T-cell (primary cell): ENCODE measurements at places on chromosomes 1 and 21.

DNA sequence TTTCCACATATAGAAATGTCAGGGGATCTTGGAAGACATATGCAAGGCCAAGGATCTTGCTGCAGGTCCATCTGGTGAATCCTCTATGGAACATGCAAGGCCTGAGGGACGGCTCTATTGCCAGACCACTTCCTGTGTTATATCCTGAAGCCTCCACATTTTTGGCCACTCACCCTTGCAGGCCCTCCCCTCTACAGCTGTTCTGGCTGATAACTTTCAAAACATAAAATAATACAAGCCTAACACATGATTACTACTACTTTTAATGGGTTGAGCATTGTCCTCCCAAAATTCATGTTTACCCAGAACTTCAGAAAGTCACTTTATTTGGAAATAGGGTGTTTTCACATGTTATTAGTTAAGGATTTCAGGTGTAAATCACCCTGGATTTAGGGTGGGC is 18.5 kb upstream of the LYPLAL1 start:
- DNase-seq, result no peak

- DNase-seq, result no peak
These were observed 307.2 kb downstream of the HHIPL2 start for GRCh38 chr1:222240536-222241181.

- no peak for DNase-seq
These were observed 27.5 kb downstream of the FRRS1 start for GRCh38 chr1:99738858-99739465.

GRCh38 chr1:25631750-25632485 is 15.3 kb downstream of the MAN1C1 start:
- DNase-seq, result no peak

DNA sequence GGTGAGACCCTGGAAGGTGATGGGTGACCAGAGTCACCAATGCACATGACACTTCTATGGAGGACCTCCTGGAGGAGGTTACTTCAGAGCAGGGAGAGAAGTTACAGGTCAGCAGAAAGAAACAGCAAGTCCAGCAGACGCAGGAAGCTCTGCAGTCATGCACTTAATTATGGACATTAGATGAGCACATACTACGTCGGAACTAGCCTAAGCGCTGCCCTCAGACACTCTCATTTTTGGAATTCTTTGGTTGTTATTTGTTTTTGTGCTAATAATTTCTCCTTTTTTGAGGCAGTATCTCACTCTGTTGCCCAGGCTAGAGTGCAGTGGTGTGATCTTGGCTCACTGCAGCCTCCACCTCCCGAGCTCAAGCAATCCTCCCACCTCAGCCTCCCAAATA is 93.3 kb upstream of the IFFO2 start:
- no peak for DNase-seq

- no peak for DNase-seq
These were observed 3.8 kb downstream of the UTP25 start for GRCh38 chr1:209831615-209832014.

- DNase-seq, result no peak
These were observed 420.6 kb upstream of the DEPDC1 start for GRCh38 chr1:68917456-68917855.

- DNase-seq, result peak; percentile 42
These were observed 1.0 kb upstream of the S100B start for GRCh38 chr21:46605767-46606426.

GRCh38 chr1:86370601-86371022 is 25.5 kb downstream of the ODF2L start:
- no peak for DNase-seq

DNA sequence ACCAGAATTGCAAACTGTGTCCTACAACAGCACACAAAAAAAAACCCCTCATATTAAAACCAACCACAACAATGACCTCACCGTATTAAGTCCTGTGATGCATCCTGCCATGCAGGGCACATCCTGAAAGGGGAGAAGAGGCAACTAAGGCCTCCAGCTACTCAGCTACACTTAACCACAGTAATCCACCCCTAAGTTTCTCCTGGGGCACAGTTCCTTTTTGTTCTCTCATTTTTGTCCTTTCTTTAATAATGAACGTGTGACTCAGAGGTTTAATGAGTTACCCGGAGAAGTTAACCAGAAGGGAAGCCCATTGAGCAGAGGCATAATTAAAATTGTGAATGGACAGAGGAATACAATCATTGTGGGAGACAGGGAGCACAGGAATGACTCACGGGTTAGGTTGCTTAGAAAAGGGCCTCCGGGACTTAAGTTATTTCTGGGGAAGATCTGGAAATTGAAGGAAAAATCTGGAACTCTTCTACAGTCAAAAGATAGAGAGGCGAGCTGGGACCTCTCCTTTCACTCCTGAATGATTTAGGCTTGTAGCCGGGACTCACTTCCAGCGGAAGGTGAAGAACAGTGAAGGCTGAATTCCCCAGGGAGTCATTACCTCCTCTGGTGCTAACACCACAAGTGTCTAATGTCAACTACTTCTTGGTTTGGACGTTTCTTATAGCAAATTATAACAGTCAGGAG is 36.9 kb upstream of the HIVEP3 start:
- DNase-seq, result no peak

DNA sequence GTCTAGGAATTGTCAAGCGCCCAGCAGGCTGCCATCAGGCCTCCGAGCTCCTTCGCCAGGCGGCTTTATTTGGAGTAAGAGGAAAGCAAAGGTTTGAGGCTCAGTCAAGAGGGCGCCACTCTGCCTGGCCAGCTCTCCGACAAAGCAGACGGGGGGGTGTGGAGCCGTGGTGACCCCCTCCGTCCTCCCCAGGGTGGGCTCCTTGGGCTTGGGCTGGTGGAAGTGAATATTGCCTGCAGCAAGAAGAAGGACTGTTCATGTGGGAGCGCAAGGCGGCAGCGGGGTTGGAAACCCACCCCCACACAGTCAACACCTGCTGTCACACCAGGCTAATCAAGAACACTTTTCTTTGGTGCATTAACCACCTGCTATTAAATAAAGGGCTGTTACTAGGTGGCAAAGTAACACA is 14.6 kb downstream of the EPHX1 start:
- DNase-seq, result no peak

DNA sequence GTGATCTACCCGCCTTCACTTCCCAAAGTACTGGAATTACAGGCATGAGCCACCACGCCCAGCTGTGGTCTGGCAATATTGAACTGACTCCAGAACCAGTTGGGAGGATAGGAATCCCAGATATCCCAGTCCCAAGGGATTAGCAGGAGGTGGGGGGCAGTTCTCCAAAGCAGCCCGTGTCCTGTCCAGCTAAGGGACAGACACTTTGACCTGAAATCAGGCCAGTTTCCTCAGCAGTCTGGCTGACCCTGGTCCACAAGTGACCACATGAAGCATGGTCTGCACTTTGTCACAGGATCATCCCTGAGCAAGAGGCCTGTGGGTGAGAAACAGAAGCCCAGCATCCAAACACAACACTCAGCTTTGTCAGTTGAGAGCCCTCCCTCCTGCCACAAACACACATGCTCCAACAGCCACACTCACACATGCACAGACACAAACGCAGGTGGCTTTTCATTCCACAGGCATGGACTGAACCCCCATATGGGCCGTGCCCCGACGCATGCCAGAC is 2.7 kb upstream of the FDPS start:
- no peak for DNase-seq

- DNase-seq, result no peak
These were observed 10.8 kb downstream of the UBASH3A start for GRCh38 chr21:42414553-42414927.

- DNase-seq, result no peak
These were observed 49.4 kb upstream of the DESI2 start for GRCh38 chr1:244603498-244603897.

- peak; percentile 11 for DNase-seq
These were observed at the start of gene KCNA2 for GRCh38 chr1:110605901-110606656. TSS of gene KCNA2 (minus strand) at chr1:110606358. CDS start at chr1:110604782, 1,576 bp downstream.

DNA sequence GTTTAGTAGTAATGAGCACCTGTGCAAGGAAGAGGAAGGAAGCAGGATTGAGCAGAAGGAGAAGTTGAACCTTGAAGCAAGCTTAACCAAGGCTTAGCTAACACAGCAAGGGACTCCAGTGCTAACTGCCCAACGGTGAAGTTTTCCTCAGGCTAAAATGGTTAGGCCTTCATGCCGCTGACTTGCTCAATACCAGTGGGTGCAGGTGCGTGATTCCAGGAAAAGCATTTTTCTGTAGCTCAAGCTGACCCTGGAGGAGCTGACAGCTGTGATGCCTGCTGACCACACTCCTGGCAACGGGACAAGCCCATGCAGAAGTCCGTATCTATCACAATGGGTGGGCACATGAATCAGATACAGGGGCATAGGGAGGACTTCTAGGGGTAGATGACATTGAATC is 76.5 kb upstream of the FGGY start:
- DNase-seq, result no peak

- DNase-seq, result no peak
These were observed 23.4 kb downstream of the TMCO4 start for GRCh38 chr1:19776287-19776686.

GRCh38 chr1:41447995-41448770 is 36.3 kb downstream of the EDN2 start:
- DNase-seq, result no peak

- no peak for DNase-seq
These were observed 536.4 kb upstream of the PTBP2 start for GRCh38 chr1:96185181-96185580.

- no peak for DNase-seq
These were observed 17.2 kb upstream of the SYNC start for GRCh38 chr1:32719681-32720275.

DNA sequence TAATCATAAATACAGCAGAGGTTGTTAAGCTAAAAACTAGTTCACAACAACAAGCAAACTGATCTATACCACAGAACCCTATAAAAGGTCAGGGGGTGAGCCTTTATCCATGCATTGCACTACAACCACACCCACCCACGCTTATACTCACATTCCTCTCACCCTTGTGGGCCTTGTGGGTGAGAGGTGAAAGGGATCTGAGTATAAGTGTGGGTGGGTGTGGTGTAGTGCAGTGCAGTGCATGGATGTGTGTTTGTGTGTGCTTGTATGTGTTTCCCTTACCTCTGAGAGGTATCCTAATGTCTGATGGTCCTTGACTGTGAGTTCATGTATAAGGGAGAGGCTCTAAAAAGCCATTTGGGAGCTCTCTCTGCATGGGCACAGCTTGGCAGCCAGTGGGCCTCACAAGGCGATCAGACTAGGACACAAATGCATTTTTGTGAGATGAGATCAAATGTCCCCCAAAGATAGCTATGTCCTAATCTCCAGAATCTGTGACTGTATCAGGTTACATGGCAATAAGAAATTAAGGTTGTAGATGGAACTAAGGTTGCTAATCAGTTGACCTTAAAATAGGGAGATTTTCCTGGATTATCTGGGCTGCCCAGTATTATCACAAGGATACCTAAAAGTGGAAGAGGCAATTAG is 95.5 kb upstream of the DPT start:
- no peak for DNase-seq

DNA sequence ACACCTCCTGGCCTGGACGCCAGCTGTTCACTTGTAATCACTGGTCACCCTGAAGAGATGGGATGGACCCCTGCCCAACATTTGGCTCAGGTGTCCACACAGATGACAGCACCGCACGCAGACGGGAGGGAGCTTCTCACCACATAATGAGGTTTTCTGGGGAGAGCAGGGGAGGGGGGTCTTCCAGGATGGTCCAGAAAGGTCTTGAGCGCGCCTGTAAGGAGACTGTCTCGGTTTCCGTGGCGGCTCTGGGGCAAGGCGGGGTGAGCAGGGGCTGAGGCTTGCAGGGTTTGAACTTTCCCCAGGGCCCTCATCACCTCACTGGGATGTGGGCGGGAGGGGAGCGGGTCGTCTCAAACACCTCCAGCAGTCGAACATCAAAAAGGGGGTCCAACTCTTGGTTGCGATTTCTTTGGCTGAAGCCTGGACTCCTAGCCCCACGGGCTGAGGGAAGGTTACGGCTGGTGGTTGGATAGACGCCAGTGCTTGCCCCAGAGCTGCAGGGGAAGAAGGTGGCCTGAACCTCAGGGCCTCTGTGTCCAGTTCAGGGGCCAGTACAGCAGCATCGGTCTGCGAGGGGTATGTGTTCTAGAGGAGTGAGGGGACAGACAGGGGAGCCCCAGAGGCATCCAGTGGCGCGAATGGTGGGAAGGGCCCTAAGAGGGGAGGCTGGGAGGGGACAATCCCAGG is 53.8 kb downstream of the PRKCZ start:
- no peak for DNase-seq

DNA sequence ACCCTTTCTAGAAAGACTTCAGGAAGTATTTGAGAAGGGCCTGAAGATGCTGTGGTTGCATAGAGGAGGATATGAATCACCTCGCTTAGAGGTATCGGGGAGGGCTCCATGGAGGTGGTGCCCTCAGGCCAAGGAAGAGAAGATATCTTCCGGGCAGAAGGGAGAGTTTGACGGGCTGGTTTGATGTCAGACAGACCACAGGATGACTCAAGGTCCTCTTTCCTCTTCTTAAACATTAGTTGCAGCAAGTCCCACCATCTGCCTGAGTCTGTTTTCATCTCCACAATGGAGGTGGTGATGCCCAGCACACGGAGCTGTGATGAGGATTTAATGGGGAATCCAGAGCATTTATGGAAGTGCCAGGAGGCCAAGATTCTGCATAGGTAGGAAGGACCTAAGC is 25.1 kb upstream of the RUNX3 start:
- no peak for DNase-seq

DNA sequence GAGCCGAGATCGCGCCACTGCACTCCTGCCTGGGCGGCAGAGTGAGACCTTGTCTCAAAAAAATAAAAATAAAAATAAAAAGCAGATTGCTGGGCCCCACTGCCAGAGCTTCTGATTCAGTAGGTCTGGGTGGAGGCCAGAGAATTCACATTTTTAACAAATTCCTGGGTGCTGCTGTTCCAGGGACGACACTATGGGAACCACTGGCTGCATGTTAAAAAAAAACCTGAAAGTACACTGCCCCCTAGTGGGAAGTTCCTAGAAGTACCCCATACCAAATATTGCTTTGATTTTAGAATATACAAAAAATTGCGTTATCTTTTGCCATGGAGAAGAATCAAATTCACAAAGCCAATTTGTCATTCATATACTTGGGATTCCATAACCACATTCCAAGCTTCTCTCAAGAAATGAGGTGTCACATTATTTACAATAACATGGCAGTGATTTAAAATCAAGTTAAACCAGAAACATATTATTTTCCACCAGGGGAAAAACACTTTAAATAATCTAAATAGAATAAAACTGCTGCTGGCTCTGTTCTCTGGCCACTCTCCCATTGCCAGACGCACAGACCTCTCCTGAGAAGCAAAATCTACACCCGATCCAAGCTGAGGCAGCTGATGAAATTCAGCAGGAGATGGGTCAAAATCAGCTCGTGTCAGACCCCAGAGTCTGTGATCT is 27.4 kb downstream of the SYF2 start:
- no peak for DNase-seq
